Immature natural killer cell (primary cell): ENCODE measurements at places on chromosomes 7 and 10. TPM values are rescaled to one million over a fixed set of nuclear protein-coding genes. Genes with fewer than 3 reads are reported as not detected.

ELOVL3 gene
- polyA plus RNA-seq: not detected

GNGT1 gene
- not detected for polyA plus RNA-seq

BZW2 gene
- polyA plus RNA-seq: 35.8 TPM

TMEM176A gene
- polyA plus RNA-seq: not detected

WEE2 gene
- not detected for polyA plus RNA-seq

LRRD1 gene
- polyA plus RNA-seq: not detected

SVOPL gene
- polyA plus RNA-seq: 0.74 TPM

VGF gene
- not detected for polyA plus RNA-seq

LIPM gene
- not detected for polyA plus RNA-seq

ACTR1A gene
- 115 TPM for polyA plus RNA-seq

RHOBTB1 gene
- polyA plus RNA-seq: not detected

PTF1A gene
- not detected for polyA plus RNA-seq

CFAP70 gene
- not detected for polyA plus RNA-seq

NXPH1 gene
- not detected for polyA plus RNA-seq

AZGP1 gene
- not detected for polyA plus RNA-seq

ZEB1 gene
- 8.4 TPM for polyA plus RNA-seq

ADRB1 gene
- polyA plus RNA-seq: 0.12 TPM

HOXA6 gene
- not detected for polyA plus RNA-seq

CDHR3 gene
- polyA plus RNA-seq: 2.1 TPM

CCDC3 gene
- polyA plus RNA-seq: not detected

TRIL gene
- polyA plus RNA-seq: not detected

TMEM196 gene
- polyA plus RNA-seq: not detected

FOXI2 gene
- polyA plus RNA-seq: not detected

C10orf67 gene
- not detected for polyA plus RNA-seq

TFAM gene
- 44.8 TPM for polyA plus RNA-seq

CUBN gene
- polyA plus RNA-seq: 0.16 TPM

HABP2 gene
- polyA plus RNA-seq: not detected

KAZALD1 gene
- polyA plus RNA-seq: not detected

CUTC gene
- 105 TPM for polyA plus RNA-seq

IDI2 gene
- not detected for polyA plus RNA-seq

ANXA8 gene
- 0.23 TPM for polyA plus RNA-seq

MRC1 gene
- polyA plus RNA-seq: not detected

OPN1SW gene
- not detected for polyA plus RNA-seq

PRF1 gene
- polyA plus RNA-seq: 5,696 TPM
